ENCODE measurements at places on chromosomes 3 and 15. TPM values are rescaled to one million over a fixed set of nuclear protein-coding genes. Genes with fewer than 3 reads are reported as not detected.

DNA sequence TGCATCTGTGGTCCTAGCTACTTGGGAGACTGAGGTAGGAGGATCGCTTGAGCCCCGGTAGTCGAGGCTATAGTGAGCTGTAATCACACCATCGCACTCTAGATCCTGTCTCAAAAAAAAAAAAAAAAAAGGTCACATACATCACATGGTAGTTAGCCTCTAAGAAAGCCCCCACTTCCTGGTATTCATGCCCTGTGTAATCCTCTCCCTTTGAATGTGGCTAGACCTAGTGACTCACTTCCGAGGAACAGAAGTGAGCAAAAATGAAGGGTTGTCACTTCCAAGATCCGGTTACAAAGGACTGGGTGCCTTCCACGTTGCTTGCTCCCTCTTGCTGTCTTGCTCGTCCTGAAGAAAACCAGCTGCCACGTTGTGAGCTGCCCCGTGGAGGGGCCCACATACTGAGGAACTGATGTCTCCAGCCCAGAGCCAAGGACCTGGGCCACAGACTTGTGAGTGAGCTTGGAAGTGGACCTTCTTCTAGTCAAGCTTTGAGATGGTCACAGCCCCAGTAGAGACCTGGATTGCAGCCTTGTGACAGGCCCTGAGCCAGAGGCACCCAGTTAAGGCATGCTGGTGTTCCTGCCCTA, 12.6 kb upstream of the LCTL start:
- no peak overlapping the region for H3K4me3 ChIP-seq
- no peaks in the 10 kb centered on the region for H3K36me3 ChIP-seq
- H3K4me1 ChIP-seq: no peaks in the 10 kb centered on the region
- no peak overlapping the region for H3K27ac ChIP-seq

- no peak overlapping the region for H3K27ac ChIP-seq
- H3K4me1 ChIP-seq: no peaks in the 10 kb centered on the region
- no peak for DNase-seq
- no peaks in the 10 kb centered on the region for H3K27me3 ChIP-seq
- no peak overlapping the region for H3K4me3 ChIP-seq
Observed at GRCh38 chr3:131803113-131803512, 231.7 kb downstream of the CPNE4 start.

DNA sequence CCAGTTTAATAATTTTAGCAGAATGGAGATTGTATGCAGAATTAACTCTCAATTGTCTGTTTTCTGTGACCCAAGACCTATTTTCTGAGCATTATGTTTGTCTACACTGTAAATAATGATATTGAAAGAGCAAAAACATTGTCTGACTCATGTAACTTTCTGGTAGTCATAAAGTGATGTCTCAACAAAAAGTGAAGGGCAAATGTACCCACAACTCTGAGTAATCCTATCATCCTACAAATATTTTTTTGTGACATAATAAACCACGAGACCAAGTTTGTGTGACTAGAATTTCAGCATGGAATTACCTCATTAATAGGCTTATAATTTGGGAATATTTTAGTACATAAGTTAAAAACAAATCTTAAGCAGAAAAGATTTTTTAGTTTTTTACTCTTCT, 15.4 kb upstream of the ABHD10 start:
- no peaks in the 10 kb centered on the region for H3K27me3 ChIP-seq
- no peaks in the 10 kb centered on the region for H3K36me3 ChIP-seq
- H3K4me1 ChIP-seq: no peaks in the 10 kb centered on the region
- no peak overlapping the region for H3K4me3 ChIP-seq
- DNase-seq: no peak
- no peak overlapping the region for H3K27ac ChIP-seq

- H3K4me1 ChIP-seq: no peaks in the 10 kb centered on the region
- no peak overlapping the region for H3K27ac ChIP-seq
- DNase-seq: no peak
- H3K4me3 ChIP-seq: peak overlapping the region; percentile 25
- no peaks in the 10 kb centered on the region for H3K36me3 ChIP-seq
- H3K27me3 ChIP-seq: peaks cover 12% of the 10 kb centered on the region
Observed at GRCh38 chr15:68578175-68578979, 416 bp upstream of the CORO2B start.

GRCh38 chr15:67403428-67404154, 117.3 kb upstream of the C15orf61 start:
- DNase-seq: no peak
- H3K27me3 ChIP-seq: no peaks in the 10 kb centered on the region
- no peak overlapping the region for H3K27ac ChIP-seq
- no peak overlapping the region for H3K4me3 ChIP-seq
- no peaks in the 10 kb centered on the region for H3K36me3 ChIP-seq
- no peaks in the 10 kb centered on the region for H3K4me1 ChIP-seq

- no peaks in the 10 kb centered on the region for H3K27me3 ChIP-seq
- H3K4me1 ChIP-seq: no peaks in the 10 kb centered on the region
- H3K36me3 ChIP-seq: no peaks in the 10 kb centered on the region
- no peak for DNase-seq
Observed at GRCh38 chr3:197406266-197406665, 107.9 kb upstream of the DLG1 start.

GRCh38 chr3:154123906-154124305, 2.7 kb downstream of the ARHGEF26 start:
- no peak overlapping the region for H3K4me3 ChIP-seq
- no peak overlapping the region for H3K27ac ChIP-seq
- peaks cover 6% of the 10 kb centered on the region for H3K27me3 ChIP-seq
- no peaks in the 10 kb centered on the region for H3K4me1 ChIP-seq

Gene RTP3
- not detected for total RNA-seq

Gene RMDN3
- total RNA-seq: 35.9 TPM

- no peaks in the 10 kb centered on the region for H3K4me1 ChIP-seq
- no peaks in the 10 kb centered on the region for H3K27me3 ChIP-seq
- H3K36me3 ChIP-seq: no peaks in the 10 kb centered on the region
Observed at GRCh38 chr3:94167796-94168195, 104.9 kb downstream of the NSUN3 start.

GRCh38 chr15:61946778-61947177, 113.5 kb downstream of the VPS13C start:
- no peak overlapping the region for H3K27ac ChIP-seq
- no peaks in the 10 kb centered on the region for H3K4me1 ChIP-seq

DNA sequence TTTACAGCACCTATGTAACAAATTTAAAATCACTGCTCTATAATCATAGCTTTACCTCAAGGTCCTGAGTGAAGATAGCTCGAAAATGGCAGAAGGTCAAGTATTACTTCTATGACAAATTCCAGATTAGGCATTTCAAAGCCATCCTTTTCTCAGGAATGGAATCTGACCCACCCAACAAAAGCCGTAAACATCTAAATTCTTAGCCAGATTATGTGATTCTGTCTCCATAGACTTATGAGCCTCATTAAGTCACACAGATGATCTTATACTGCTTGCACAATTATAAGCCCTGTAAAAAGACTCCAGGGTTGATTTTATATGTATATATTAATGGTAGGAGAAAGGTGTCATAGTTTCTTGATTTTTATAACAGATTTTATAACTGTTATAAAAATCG, 56.9 kb downstream of the CEP152 start:
- H3K4me1 ChIP-seq: no peaks in the 10 kb centered on the region
- no peak for DNase-seq
- no peaks in the 10 kb centered on the region for H3K36me3 ChIP-seq
- no peak overlapping the region for H3K4me3 ChIP-seq

All from naive thymus-derived CD4-positive, alpha-beta T cell (primary cell).